ENCODE measurements at places on chromosomes 1 and 21. TPM values are rescaled to one million over a fixed set of nuclear protein-coding genes. Genes with fewer than 3 reads are reported as not detected.

The SPRR2G gene
- not detected for total RNA-seq

The MROH9 gene
- total RNA-seq: not detected

The KIF14 gene
- 1.2 TPM for total RNA-seq

The BRDT gene
- total RNA-seq: not detected

The CELA3A gene
- total RNA-seq: not detected

Data from astrocyte (in vitro differentiated cells and primary cell).